ENCODE measurements at places on chromosomes 4 and X.

DNA sequence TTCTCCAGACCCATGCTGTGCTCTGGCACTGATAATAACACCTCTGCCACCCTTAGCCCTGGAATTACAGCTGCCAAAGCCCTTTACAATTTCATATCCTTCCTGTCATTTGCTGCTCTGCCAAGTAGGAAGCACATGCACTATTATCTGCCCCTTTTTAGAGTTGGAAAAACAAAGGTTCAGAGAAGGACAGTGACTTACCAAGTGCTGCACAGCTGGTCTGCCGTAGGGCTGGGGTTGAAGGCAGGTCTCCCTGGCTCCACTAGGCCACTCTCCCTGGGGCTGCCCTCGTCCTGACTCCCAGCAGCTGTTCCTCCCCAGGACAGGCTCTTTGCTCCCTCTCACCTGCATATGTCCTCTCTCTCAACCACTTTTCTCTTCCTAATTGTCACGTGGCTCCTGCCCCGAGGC is 73.4 kb downstream of the ANAPC4 start:
- no peak for DNase-seq

- no peak for DNase-seq
Measured at GRCh38 chr4:120843849-120844527, 78.5 kb downstream of the PRDM5 start.

- no peak for DNase-seq
Measured at GRCh38 chrX:1483843-1484637, 31.3 kb upstream of the ASMTL start.

DNA sequence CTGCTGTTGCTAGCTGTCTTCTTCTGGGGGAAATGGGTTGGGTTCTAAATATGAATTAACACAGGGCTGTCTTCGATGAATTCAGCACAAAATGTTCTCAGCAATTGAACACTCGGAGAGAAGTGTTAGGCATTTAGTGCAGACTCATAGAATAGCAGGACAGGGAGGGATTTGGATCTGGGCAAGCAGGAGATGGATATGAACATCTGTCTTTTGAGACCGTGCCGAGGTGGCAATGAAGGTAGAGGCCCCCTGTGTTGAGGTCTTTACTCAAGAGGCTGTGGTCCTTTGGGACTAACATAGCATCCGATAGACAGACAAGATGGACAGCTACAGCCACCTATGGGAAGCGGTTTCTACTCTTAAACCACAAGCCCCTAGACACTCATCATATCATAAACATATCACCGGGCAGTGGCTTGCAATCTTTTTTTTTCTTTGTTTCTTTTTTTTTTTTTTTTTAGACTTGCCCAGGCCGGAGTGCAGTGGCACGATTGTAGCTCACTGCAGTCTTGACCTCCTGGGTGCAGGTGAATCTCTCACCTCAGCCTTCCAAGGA is 6.7 kb downstream of the CD99 start:
- DNase-seq, result no peak

DNA sequence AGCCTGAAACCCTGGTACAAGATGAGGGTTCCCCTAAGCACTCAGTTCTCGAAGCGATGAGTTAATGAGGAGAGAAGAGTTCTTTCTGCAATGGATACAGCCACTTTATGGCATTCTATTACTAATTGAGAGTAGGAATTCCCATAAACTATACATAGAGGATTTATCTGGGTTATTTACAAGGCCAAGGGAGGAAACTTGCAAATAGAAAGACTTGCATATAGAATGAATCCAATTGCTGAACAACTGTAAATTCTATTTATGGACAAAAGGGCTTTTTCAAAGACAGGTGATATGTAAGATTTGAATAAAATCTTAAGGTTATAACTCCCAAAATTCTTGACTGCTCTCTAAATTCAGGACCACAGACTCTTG is 182.2 kb downstream of the PPARGC1A start:
- no peak for DNase-seq

GRCh38 chr4:3305610-3306371 is 13.0 kb downstream of the RGS12 start:
- no peak for DNase-seq

DNA sequence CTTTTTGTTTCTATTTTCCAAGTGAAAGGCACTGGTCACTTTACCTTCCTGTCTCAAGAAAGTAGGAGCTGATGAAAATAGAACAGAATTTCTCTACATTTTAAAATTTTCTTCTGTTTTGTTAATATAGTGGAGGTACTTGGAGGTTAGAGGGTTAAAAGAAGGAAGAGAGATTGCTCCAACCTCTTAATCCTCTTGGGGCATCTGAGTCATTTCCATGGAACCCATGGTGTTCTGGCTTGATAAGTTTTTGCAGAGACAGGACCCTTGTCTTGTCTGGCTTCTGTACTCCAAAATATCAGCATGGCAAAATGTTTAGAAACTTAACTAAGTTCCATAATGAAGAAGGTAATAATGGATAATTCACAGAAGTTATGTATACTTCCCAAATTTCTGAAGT is 727.2 kb downstream of the C4orf33 start:
- no peak for DNase-seq

DNA sequence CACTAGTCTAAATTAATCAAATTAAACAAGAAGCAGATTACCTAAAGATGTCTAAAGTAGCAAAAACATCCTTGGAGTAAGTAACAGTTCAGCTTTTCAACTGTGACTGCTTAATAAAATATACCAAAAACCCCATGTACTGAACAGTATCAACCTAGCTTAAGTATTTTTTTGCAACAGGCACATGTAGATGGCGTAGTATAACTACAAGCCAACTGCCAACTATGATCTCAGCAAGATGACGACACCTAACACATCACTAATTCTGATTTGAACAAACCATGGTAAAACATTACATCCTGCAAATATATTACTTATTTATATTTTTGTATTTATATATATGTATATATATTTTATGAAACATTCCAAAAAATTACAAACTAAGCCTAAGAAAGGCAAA is 24.5 kb downstream of the DHX15 start:
- DNase-seq, result no peak

DNA sequence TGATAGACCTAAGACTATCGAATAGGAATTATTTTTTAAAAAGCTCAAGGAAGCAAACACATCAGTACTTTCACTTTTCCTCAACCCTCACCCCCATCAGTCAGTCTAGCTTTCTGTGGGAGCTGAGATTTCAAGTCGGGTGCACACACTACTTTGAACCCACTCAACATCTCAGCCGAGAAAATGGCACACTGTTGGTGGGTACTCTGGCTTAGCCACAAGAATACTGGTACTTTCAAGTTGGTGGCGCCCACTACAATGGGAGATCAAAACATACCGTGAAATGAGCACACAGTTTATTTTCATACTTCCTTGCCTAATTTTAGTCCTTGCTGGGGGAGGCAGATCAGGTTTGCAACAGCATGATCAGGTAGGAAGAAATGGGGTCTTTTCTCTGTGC is 10.2 kb downstream of the CD40LG start:
- DNase-seq, result no peak

DNA sequence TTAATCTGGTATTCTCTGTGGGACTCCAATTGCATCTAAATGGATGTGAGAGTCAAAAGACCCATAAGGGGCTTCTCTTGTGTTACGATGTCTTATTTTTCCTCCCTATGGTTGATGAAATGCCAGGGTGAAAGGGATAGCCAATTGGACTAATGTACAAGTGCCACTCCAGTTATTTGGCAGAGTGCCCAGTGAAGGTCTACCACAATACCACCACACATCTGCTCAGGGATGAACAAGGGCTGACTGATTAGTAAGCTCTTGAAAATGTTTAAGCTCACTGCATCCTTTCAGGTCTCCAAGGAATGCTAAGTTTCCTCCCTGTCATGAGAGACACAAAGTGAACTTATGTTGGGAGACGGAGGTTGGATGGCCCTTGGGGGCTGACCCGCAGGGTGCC is 57.8 kb downstream of the HEPH start:
- no peak for DNase-seq

- no peak for DNase-seq
Measured at GRCh38 chr4:54320826-54321685, 92.0 kb downstream of the PDGFRA start.

DNA sequence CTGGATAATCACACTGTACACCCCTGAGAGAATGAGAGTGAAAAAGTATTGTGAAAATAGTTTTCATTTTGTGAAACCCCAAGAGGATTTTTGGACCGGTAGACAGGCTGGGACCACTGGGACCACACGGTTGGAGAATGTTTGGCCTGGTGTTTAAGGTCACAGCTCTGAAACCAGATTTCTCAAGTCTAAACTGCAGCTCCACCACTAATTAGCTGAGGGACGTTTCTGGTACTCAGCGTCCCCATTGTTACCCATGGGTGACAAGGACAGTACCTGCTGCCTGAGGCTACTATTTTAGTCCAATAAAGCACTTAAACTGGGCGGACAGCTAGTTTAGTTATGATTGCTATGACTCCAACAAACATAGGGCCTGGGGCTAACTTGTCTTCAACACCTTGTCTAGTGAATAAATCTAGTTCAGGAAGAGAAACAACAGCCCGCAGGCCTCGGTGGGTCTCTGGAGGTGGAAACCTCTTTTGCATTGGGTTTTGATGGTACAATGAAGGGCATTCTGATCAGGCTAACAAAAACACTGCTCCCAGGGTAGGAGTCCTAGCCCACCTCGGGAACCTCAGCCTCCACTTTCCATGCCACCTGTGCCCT is 509 bp upstream of the USP11 start:
- DNase-seq, result no peak

- no peak for DNase-seq
Measured at GRCh38 chrX:113892401-113892800, 691.5 kb upstream of the HTR2C start.

GRCh38 chrX:78693012-78693411 is 33.9 kb upstream of the RTL3 start:
- no peak for DNase-seq

GRCh38 chr4:166875821-166876220 is 358.5 kb downstream of the SPOCK3 start:
- DNase-seq, result no peak

DNA sequence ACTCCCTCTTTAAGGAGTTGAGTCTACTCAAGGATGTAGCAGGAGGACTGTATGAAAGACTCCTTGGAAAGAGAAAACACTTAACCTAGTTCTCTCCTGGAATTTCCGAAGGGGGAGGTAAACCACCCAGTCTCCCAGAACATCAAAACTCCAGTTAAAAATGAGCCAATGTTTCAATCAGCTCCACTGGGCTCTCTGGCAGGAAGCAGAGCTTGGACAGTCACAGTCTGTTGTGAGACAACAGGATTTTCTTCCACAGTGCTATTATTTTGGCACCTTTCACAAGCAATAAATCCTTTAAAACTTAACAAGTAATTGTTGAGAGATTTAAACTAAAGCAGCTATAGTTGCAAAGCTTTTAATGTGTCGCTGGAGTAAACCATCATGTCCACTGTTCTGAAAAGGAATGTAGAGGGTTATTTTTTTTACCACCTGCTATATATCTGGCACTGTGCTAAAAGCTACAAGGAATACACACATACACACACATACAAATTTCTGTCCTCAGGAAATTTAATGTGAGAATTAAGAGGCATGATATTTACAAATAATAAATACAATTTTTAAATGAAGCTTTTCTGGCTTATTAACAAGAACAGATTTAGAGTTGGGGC is 229.2 kb upstream of the INTU start:
- no peak for DNase-seq

DNA sequence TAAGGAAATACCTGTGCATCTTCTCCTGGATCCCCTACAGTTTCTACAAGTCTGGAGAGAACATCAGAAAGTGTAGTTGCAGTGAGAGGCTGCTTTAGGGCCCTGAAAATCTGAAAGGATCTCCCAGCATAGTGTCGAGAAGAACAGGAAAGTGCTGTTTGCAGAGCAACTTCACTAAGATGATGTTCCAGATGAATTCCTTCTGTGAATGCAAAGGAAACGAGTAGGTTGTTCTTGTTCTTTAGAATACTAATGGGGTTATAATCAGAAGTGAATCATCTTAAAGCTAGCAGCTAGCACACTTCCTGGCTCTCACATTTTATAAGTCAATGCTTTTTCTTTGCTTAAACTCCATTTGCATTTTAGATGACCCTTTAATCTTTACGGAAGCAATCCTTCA is 53.7 kb downstream of the ZAR1 start:
- no peak for DNase-seq

- no peak for DNase-seq
Measured at GRCh38 chrX:134431894-134432293, 28.1 kb upstream of the HPRT1 start.

DNA sequence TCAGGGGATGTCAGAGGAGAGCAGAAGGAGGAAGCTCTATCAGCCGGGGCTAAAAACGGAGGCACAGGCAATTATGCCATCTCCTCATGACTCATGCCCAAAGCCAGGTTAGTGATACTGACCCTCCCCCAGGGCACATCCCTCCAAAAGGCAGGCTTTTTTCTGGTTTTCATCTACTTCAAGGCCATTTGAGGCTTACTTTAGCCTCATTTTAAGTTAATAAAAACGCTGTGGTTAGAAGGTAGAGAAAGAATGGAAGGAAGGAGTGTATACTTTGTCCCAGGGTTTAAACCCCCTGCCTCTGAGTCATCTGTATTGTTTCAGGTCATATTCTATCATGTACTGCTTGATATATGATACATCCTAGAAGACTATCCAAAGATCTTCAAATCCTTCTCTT is 89.7 kb upstream of the NDP start:
- no peak for DNase-seq

DNA sequence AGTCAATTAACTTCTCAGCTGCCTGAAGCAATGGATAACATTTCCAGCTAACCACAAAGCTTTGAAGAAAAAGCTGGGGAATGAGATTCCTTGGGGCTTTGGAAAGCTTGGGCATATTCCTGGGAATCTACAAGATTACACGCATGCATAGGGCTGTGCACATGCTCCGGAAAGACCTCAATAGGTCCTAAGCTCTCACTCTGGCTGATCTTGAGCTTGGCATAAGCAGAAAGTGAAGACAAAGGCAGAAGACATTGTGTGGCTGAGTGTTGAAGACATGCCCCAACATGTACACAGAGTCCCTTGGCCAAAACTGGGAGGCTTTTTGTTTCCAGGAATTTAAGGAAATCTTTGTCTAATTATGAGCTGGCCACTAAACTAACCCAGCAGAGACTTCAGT is 31.2 kb downstream of the ATG4A start:
- no peak for DNase-seq

DNA sequence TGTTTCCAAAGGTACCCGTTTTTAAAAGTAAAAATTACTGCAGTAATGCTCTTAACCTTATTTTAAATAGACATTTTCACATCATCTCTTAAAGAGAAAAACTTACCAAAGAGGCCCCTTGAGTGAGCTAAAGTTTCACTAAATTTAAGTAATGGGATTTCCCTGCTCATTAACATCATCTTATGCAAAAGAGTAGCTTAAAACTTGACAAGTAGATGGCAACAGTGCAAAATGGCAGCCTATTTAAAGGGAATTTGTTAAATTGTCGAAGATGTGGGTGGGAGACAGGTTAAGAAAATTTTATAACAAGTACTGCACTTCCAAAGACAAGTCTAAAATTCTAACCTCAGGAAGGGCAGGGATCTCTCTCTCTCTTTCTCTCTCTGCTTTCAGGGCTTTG is 271.7 kb upstream of the LDB2 start:
- no peak for DNase-seq

DNA sequence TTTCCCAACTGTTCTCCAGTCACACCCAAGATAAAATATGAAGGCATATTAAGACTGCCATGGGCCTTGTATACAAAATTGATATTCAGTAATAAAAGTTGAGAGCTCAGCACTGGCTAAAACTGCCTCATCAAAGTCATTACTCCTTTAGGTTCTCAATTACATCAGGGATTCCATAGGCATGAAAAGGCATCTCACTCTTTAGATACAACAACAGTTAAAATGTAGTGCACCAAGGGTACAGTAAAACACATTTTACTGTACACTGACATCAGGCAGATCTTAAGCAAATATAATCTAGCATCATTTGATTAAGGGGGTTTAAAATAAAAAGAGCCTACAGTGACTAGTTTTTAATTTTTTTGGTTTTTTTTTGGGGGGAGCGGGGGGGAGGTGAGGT is 107.7 kb downstream of the PPP3CA start:
- no peak for DNase-seq

Data from stimulated activated CD8-positive, alpha-beta memory T cell treated with anti-CD3 and anti-CD28 coated beads, Interleukin-4, amount 100 ng/mL, for 4 hours (primary cell).